ENCODE measurements at places on chromosomes 2 and 18. TPM values are rescaled to one million over a fixed set of nuclear protein-coding genes. Genes with fewer than 3 reads are reported as not detected.

FAM228A gene
- total RNA-seq = not detected

TLX2 gene
- total RNA-seq = 1.7 TPM

GCKR gene
- not detected for total RNA-seq

UGT1A8 gene
- not detected for total RNA-seq

GRCh38 chr2:237961637-237962036, 5.2 kb upstream of the UBE2F start:
- DNase-seq = no peak

GRCh38 chr18:58135183-58135641, 91.2 kb downstream of the NEDD4L start:
- DNase-seq = peak; percentile 32

DNA sequence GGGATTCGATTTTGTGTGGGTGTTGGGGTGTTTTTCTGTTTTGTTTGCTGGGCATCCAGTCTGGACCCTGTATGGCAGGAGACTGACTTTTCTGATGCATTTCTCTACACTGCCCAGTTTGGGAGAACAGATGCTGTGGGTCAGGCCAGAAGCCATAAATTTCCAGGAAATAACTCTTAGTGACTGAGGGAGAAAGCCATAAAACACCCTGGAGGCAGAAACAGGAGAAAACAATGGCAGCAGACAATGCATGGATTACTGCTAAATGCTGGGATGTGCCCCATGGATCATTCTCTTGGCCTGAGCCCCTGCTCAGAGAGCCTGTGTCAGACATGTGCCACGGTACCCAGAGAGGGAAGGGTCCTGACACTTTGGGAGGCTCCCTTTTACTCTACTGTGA, 133.6 kb upstream of the CAPN13 start:
- no peak for DNase-seq

DNA sequence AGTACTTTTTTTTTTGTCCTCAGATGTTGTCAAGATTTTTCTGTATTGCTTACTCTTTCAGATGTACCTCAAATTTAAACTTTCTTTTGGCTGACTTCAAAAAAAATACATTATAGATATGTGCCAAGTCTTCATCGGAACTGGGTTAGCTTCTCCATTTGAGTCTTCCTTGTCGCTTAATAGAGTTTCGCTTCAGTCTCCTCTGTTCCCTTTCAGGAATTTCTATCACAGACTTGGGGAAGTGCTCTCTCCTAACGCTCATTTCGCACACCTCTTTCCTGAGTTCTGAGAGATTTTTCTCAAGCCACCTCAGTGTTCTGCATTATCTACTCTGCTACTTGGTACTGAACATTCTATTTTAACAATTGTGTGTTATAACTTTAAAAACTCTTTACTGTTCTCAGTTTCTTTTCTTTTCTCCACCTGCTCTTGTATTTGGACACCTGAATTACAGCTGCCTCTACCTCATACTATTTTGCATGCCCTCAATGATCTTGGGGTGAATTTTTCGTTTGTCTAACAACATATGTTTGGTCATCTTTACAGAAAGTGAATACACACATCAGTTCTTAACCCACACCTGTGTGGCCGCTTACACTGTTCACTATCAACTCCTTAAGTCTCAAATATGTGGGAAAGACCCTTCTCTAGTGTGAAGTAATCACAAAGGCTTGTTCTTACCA, 16.5 kb downstream of the PTPN2 start:
- no peak for DNase-seq

DNA sequence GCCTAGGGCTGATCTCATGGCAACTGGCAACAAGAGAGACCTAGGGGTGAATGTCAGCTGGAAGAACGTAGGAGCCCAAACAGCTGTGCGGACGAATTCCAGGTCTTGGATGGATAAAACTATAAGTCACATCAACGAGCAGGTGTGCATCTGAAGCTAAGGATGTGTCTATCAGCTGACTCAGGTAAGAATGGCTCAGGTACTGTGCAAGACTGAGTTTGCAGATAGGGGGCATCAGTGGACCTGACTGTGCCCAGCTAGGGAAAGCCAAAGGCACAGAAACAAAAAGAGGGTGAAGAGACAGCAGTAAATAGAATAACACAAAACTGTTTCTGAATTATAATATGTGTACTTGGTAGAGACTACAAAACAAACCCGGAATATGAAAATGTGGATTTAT, 357.3 kb downstream of the ZEB2 start:
- DNase-seq = peak; percentile 4

DNA sequence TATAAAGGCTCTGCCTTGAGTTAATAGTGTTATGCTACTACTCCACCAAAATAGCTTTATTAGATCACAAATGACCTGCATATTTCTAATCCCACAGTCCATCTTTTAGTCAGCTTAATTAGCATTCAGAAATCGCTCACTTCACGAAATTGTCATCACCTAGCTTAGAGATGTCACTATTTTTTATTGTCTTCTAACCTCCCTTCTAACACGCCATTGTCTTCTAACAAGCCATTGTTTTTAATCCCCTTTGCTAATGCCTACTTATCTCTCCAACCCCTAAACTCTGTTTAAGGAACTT, 97.1 kb downstream of the EPB41L5 start:
- no peak for DNase-seq

- no peak for DNase-seq
Measured at GRCh38 chr2:14752295-14752694, 119.8 kb downstream of the LRATD1 start.

GRCh38 chr2:147554521-147555107, 290.2 kb upstream of the ACVR2A start:
- no peak for DNase-seq

DNA sequence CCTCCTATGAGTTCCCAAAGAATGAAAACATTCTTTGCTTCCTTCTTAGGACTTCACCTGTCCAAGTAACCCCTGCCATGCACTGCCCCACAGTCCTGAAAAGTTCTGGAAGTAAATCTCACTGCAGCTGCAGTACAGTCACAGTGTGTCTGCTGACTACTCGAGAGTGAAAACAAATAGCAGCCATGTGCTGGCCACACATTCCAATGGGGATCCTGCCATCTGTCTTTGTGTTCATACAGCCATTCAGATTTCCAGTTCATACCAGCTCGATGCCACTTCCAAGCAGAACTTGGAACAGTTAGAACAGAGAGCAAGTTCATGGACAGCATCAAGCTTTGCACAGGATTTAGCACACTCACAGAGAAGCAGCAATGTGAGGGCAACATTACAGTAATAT, 629.9 kb upstream of the ACVR2A start:
- no peak for DNase-seq

DNA sequence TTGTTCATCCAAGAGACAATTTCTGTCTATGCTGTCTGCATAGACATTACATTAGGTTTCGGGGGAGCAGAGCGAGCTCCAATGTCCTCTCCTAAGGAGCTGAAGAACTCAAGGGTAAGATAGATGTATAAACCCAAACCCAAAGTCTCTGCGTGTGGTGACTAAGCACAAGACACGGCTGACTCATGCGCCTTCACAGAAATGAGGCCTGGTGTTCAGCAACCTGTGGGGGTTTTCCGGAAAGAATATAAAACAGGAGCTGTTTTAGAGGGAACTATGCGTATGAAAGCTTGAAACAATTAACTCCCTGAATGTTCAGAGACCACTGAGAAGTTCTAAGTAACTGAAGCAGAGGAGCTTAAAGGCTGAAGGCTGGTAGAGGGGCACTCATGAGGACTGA, 154.7 kb downstream of the SOX11 start:
- DNase-seq = peak; percentile 56

- no peak for DNase-seq
Measured at GRCh38 chr2:162149940-162150339, 2.1 kb downstream of the GCG start.

- DNase-seq = peak; percentile 32
Measured at GRCh38 chr2:112290088-112290487, 14.7 kb downstream of the ZC3H6 start.

DNA sequence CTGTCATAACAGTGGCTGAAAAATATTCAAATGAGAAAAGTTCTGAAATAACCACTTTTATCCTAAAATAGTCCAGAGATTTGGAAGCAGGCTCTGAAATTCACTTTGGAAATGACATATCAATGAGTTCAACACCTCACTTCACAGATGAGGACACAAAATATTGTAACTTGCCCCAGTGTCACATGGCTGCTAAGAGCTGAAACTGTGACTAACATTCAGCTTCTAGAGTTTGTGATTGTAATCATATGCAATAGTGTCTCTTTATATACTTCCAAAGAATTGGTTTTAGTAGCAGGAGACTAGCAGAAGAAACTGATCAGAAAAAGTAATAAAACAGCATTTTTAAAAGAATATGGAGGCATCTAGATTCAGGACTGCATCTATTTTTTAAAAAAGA, 52.1 kb downstream of the SFT2D3 start:
- no peak for DNase-seq

GRCh38 chr2:181677912-181678586, 2.3 kb downstream of the NEUROD1 start:
- DNase-seq = peak; percentile 13

GRCh38 chr18:39784541-39784940, 2170.5 kb upstream of the PIK3C3 start:
- DNase-seq = no peak
